Type B pancreatic cell (in vitro differentiated cells): ENCODE measurements at places on chromosomes 13 and 19. TPM values are rescaled to one million over a fixed set of nuclear protein-coding genes. Genes with fewer than 3 reads are reported as not detected.

GRCh38 chr19:40232479-40232878 lies 6.0 kb upstream of the CCNP start:
- peaks cover 16% of the 10 kb centered on the region for H3K4me1 ChIP-seq
- peaks cover 4% of the 10 kb centered on the region for H3K27me3 ChIP-seq
- no peak for DNase-seq
- H3K36me3 ChIP-seq = peaks cover 3% of the 10 kb centered on the region

GRCh38 chr19:32614916-32615315 lies 33.9 kb downstream of the PDCD5 start:
- H3K27ac ChIP-seq = no peak overlapping the region
- no peak overlapping the region for H3K4me3 ChIP-seq
- no peaks in the 10 kb centered on the region for H3K27me3 ChIP-seq
- peaks cover 39% of the 10 kb centered on the region for H3K36me3 ChIP-seq

GRCh38 chr19:53871454-53871853 lies 3.8 kb downstream of the MYADM start:
- peaks cover 19% of the 10 kb centered on the region for H3K36me3 ChIP-seq
- H3K4me1 ChIP-seq = peaks cover 12% of the 10 kb centered on the region
- peak overlapping the region; percentile 67 for H3K4me3 ChIP-seq
- H3K27ac ChIP-seq = peak overlapping the region; percentile 73

GRCh38 chr19:4067396-4068046 lies 822 bp upstream of the ZBTB7A start:
- H3K27me3 ChIP-seq = peaks cover 18% of the 10 kb centered on the region
- H3K4me1 ChIP-seq = peaks cover 9% of the 10 kb centered on the region
- peak overlapping the region; percentile 88 for H3K4me3 ChIP-seq
- H3K36me3 ChIP-seq = no peaks in the 10 kb centered on the region

GRCh38 chr13:34114581-34114980 lies 296.6 kb downstream of the RFC3 start:
- no peaks in the 10 kb centered on the region for H3K36me3 ChIP-seq
- H3K4me1 ChIP-seq = no peaks in the 10 kb centered on the region
- no peak overlapping the region for H3K27ac ChIP-seq
- H3K4me3 ChIP-seq = no peak overlapping the region

DNA sequence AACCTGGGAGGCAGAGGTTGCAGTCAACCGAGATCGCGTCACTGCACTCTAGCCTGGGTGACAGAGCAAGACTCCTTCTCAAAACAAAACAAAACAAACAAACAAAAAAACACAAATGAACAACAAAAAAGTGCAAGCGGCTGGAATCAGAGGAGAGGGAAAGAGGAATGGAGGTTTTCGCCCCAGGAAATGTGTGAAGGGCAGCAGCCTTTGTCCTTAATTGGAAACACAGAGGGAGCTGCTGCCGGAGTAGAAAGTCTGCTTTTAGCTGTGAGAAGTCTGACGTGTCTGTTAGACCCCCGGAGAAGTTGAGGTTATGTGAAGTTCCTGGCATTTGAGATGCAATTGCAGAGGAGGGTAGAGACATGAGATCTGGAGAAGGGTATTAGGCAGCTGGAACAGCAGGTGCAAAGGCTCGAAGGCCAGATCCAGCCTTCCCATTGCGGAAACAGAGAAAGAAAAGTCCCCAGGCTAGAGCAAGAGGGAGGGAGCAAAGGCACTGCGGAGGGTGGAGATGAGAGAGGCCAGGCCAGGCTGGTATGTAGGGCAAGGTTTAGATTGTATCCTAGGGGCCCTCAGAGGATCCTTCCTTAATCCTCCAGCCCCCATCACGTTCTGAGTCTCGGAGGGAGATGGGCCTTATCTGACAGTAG lies 473 bp downstream of the TMIGD2 start:
- peaks cover 6% of the 10 kb centered on the region for H3K4me1 ChIP-seq
- peak overlapping the region; percentile 15 for H3K4me3 ChIP-seq
- no peaks in the 10 kb centered on the region for H3K27me3 ChIP-seq
- H3K36me3 ChIP-seq = no peaks in the 10 kb centered on the region

DNA sequence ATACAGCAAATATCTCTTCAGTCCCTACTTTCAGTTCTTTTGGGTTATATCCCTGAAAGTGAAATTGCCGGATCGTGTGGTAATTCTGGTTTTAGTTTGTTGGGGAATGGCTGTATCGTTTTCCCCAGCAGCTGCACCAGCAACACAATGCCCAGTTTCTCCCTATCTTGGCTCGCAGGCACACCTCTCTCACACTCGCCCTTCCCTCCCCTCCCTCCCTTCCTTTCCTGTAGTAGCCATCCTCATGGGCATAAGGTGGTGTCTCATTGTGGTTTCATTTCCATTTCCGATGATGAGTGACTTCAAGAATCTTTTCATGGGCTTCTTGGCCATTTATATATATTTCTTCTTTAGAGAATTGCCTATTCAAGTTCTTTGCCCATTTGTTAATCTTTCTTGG lies 8.6 kb upstream of the GPR18 start:
- DNase-seq = no peak
- no peak overlapping the region for H3K27ac ChIP-seq
- H3K4me3 ChIP-seq = no peak overlapping the region
- peaks cover 17% of the 10 kb centered on the region for H3K4me1 ChIP-seq
- no peaks in the 10 kb centered on the region for H3K27me3 ChIP-seq
- peaks cover 3% of the 10 kb centered on the region for H3K36me3 ChIP-seq

DNA sequence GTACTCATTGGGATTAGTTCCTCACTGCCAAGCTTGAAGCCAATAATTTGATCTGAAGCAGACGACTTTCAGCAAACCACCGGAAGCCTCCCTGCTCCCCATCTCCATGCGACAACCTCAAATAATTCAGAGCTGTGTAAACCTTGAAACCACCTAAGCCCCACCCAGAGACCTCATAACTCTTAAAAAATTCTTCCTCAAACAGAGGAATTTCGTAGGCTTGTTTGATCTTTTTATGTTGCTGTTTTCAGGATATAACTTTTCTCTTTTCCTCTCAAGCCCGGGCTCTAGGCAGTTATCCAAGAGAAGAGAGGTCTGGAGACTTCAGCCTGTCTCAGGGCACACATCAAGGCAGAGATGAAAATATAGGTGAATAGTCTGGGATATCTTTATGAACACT lies 311.6 kb downstream of the KCNRG start:
- peaks cover 9% of the 10 kb centered on the region for H3K4me1 ChIP-seq
- H3K36me3 ChIP-seq = no peaks in the 10 kb centered on the region
- no peak for DNase-seq

DNA sequence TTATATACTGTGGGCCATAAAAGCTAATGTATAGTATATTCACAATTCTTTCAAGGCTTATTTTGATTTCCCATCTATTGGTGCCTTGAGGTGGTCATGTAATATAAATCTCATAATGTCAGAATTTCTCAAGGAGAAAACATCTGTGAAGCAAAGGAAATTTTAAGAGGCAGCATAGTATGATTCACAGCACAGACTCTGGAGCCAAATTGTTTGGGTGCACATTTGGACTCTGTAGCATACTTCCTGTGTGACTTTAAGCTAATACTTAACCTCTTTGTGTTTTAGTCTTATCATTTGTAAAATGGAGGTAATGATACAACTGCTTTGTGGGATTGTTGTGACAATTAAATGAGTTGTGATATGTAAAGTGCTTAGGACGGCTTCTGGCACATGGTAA lies 67.6 kb downstream of the PIBF1 start:
- H3K27me3 ChIP-seq = no peaks in the 10 kb centered on the region
- no peak overlapping the region for H3K27ac ChIP-seq
- no peak overlapping the region for H3K4me3 ChIP-seq
- no peak for DNase-seq
- no peaks in the 10 kb centered on the region for H3K4me1 ChIP-seq

GRCh38 chr19:27647423-27647822 lies 1565.5 kb downstream of the UQCRFS1 start:
- no peaks in the 10 kb centered on the region for H3K4me1 ChIP-seq
- H3K27me3 ChIP-seq = no peaks in the 10 kb centered on the region
- no peak for DNase-seq

- H3K4me1 ChIP-seq = no peaks in the 10 kb centered on the region
- H3K4me3 ChIP-seq = no peak overlapping the region
- H3K36me3 ChIP-seq = no peaks in the 10 kb centered on the region
- DNase-seq = no peak
- H3K27ac ChIP-seq = no peak overlapping the region
- peaks cover 47% of the 10 kb centered on the region for H3K27me3 ChIP-seq
Observed at GRCh38 chr19:44544031-44544430, 14.6 kb upstream of the CEACAM20 start.

DNA sequence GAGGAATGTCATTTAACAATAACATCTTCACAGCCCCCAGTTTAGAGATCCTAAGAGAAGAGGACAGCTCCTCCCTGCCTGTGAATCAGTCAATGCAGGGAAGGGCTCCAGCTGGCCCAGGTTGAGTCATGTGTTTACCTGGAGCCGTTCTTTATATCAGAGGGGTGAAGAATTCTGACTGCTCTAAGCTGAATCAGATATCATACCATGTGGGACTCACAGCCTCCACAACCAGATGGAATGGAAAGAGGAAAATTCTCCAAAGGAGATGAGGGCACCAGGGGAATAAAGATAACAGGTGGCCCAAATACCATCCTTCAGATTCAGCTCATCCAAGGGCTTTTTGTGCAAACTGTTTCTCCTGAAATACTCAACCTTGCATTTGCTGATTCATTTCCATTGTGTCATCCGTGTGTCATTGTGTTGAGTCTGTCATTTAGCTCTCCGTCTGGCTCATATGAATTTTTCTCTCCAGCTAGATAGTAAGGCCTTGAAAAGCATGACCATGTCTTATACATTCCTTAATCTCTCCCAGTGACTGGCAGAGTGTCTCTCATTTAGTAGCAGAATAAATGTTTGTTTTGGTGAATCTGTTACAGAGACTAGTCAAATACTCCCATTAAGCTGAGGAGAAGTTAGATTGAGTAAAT lies 217.9 kb downstream of the RFC3 start:
- H3K36me3 ChIP-seq = no peaks in the 10 kb centered on the region
- no peaks in the 10 kb centered on the region for H3K27me3 ChIP-seq
- no peak overlapping the region for H3K27ac ChIP-seq
- peaks cover 9% of the 10 kb centered on the region for H3K4me1 ChIP-seq

DNA sequence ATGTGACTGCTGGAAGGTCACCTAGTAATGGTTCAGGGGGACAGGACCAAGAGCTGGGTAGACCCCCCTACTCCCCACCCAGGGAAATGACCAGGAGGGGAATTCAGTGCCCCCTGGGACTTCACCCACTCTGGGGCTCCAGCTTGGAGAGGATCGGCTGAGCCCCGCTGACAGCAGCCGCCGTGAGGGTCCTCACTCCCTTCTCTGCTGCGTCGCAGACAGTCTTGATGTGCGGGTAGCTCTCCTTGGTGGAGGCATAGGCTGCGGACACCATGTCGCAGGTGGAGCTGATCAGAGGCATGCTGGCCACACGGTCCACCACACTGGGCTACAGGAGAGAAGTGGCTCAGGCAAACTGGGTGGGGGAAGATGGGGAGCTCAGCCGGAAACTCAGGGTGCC lies 7.8 kb downstream of the PLIN3 start:
- DNase-seq = no peak
- H3K27me3 ChIP-seq = no peaks in the 10 kb centered on the region
- no peak overlapping the region for H3K4me3 ChIP-seq
- no peak overlapping the region for H3K27ac ChIP-seq
- no peaks in the 10 kb centered on the region for H3K4me1 ChIP-seq

DNA sequence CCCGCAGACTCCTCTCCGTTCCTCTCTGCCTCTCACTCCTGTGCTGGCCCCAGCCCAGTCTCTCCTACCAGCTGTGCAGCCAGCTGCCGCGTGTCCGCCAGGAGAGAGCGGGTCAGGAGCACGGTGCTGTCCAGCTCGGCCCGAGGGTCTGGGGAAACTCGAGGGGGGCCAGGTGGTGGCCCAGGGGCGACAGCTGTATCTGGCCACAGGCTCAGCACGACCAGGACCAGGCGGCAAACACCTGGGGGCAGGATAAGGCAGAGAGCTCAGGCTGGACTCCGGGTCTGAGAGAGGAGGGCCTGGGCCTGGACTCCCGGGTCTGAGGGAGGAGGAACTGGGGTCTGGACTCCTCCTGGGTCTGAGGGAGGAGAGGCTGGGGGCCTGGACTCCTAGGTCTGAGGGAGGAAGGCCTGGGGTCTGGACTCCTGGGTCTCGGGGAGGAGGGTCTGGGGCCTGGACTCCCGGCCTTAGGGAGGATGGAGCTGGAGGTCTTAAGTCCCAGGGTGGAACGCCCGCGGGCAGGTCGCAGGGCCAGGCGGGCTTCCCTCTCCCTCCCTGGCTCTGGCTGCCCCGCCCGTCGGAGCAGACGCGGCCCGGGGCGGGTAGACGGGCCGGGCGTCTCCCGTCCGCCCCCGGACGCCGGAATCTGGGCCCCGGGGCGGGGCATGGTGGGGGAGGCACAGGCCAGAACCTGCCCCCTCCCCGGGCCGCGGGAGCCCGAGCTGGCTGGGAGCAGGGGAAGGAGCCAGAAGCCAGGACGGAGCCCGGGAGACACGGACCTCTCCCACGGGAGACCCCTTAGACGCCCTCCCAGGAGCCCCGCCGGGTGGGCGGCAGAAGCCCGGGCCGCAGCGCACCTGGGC lies 1.3 kb downstream of the IL11 start:
- H3K4me1 ChIP-seq = peaks cover 11% of the 10 kb centered on the region
- H3K27me3 ChIP-seq = peaks cover 53% of the 10 kb centered on the region
- H3K27ac ChIP-seq = no peak overlapping the region

GRCh38 chr19:28577666-28578065 lies 635.3 kb downstream of the UQCRFS1 start:
- no peaks in the 10 kb centered on the region for H3K36me3 ChIP-seq
- H3K4me3 ChIP-seq = no peak overlapping the region
- DNase-seq = no peak

GRCh38 chr19:13138916-13139198 lies 11.3 kb downstream of the STX10 start:
- no peak for DNase-seq
- no peaks in the 10 kb centered on the region for H3K27me3 ChIP-seq
- no peak overlapping the region for H3K27ac ChIP-seq
- H3K36me3 ChIP-seq = peaks cover 3% of the 10 kb centered on the region
- H3K4me1 ChIP-seq = no peaks in the 10 kb centered on the region

- no peak overlapping the region for H3K4me3 ChIP-seq
- no peaks in the 10 kb centered on the region for H3K27me3 ChIP-seq
- peaks cover 3% of the 10 kb centered on the region for H3K4me1 ChIP-seq
- H3K27ac ChIP-seq = no peak overlapping the region
Observed at GRCh38 chr19:33391631-33392249, 18.2 kb downstream of the CEBPG start.

DNA sequence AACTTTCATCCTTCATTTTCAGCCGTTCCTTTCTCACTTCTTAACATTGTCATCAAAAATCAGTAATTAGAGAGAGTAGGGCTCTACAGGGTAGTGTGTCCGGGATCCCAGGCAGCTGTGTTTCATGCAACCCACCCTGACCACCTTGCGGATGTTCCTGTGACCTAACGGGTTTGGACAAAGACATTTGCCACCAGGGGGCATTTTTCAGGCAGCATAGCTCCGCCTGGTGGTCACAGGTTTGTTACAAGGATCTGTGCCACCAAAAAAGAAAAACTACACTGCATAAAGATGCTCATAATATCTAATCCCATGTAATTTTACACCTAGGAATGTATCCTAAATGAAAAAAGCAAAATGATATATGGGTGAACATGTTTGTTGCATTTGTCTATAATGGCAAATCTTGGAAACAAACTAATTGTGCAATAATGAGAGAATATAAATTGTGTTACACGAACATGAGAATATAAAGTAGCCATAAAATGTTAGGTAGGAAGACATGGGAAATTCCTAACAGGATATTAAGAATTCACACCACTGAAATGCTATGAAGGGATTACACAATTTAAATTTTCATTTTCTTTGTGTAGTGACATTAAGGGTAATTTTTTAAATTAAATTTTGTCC lies 123.0 kb downstream of the SLC7A1 start:
- H3K36me3 ChIP-seq = no peaks in the 10 kb centered on the region
- H3K4me1 ChIP-seq = peaks cover 5% of the 10 kb centered on the region

The PDE4A gene
- 0.90 and 1.6 TPM in 2 replicates for total RNA-seq

The RFX2 gene
- 7.0 and 18.0 TPM in 2 replicates for total RNA-seq

The ARHGAP33 gene
- 16.3 and 71.8 TPM in 2 replicates for total RNA-seq

The DPP9 gene
- total RNA-seq = 42.9 and 47.8 TPM in 2 replicates

The CEBPA gene
- 24.4 and 50.4 TPM in 2 replicates for total RNA-seq

The SYNGR4 gene
- total RNA-seq = not detected in 2 replicates

The ZSCAN22 gene
- total RNA-seq = 4.2 and 5.4 TPM in 2 replicates
